Activated CD8-positive, alpha-beta memory T cell treated with anti-CD3 and anti-CD28 coated beads for 1 hour (primary cell): ENCODE measurements at places on chromosomes 3 and 15.

GRCh38 chr15:74320352-74321247, 46.8 kb downstream of the CYP11A1 start:
- no peak for DNase-seq

GRCh38 chr15:40281057-40281800, 1.6 kb downstream of the ANKRD63 start:
- no peak for DNase-seq

DNA sequence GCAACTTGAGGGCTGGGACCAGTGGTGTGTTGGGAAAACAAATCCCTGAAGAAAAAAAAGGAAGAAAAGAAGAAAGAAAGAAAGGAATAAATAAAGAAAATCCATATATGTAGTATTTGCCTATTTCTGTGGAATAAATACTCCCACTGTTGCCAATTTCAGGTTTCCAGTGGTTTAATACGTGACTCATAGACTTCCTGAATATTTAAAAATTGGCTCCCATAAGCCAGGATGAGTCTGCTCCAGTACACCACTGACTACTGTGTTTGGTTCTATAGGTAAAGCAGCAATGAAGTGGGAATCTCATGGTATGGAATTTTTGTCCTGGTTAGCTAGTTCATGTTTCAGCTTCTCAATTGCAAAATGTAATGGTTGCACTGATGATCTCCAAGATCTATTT, 31.6 kb downstream of the PYDC2 start:
- DNase-seq = no peak

GRCh38 chr3:181382656-181383055, 329.1 kb upstream of the SOX2 start:
- DNase-seq = no peak

- DNase-seq = no peak
Observed at GRCh38 chr15:98893401-98893800, 114.2 kb downstream of the PGPEP1L start.

DNA sequence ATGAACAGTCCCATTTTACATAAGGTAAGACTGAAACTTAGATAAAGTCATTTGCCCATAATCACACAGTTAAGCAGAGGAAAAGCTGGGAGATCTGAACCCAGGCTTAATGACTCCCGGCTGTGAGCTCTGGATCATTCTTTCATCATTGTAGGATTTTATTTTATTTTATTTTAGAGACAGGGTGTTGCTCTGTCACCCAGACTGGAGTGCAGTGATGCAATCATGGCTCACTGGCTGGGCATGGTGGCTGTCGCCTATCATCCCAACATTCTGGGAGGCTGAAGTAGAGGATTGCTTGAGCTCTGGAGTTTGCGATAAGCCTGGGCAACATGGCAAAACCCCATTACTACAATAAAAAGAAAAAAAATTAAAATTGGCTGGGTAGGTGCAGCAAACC, 31.2 kb upstream of the RAF1 start:
- no peak for DNase-seq

DNA sequence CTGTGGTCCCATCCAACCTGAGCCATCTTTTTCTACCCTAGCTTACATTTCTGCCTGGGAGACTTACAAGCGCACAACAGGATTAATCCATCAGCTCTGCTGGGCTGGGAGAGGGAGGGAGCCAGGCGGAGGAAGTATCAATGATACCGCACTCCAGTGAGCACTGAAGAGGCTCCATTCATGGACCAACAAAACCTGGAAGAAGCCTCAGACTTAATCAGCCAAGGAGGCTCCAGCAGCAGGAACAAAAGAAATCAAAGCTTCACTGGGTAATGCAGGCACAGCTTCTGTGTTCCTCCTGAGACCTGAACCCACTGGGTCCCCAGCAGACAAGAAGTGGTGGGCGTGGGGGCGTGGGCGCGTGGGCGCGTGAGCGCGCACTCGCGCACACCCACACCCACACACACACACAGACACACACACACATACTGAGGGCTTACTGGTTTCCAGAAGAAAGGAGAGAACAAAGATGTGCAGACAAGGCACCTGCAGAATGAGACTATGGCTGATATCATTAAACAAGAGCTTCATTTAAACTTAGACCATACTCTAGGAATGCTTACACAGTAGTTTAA, 87.0 kb upstream of the BOC start:
- DNase-seq = no peak

DNA sequence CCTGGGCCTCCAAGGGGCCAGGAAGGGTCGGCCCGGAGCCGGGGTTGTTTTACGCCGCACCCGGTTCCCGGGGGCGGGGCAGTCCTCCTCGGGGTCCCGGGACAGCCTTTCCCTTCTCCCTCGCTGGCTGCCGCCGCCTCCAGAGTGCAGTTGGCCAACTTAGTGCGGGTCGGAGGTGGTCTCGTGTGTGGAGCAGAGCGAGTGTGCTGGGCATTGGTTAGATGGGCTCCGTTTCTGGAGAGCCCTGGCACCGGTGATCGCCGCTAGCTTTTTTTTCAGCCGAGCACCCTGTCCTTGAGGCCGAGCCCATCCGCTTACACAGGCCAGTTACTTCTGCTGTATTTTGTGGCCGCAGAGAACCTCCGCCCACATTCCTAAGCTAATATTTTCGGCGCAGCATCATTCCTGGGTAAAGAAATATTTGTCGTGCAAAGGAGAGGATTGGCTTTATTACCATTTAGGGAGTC, 585 bp downstream of the KIF23 start:
- no peak for DNase-seq

- no peak for DNase-seq
Observed at GRCh38 chr15:28885128-28885629, 595 bp upstream of the APBA2 start.

GRCh38 chr3:50627407-50628051, 10.6 kb downstream of the MAPKAPK3 start:
- DNase-seq = no peak

DNA sequence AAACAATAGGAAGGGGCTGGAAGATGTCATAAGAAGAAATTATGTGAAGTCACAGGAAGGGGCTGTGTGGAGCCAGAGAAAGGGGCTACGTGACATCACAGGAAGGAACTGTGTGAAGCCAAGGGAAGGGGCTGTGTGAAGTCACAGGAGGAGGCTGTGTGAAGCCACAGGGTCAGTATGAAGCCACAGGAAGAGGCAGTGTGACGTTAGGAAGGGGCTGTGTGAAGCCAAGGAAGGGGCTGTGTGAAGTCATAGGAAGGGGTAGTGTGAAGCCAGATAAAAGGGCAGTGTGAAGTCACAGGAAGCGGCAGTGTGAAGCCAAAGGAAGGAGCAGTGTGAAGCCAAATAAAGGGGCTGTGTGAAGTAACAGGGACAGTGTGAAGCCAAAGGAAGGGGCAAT, 32.5 kb downstream of the GASK1A start:
- no peak for DNase-seq

GRCh38 chr3:27097182-27097581, 272.0 kb downstream of the NEK10 start:
- DNase-seq = no peak

- no peak for DNase-seq
Observed at GRCh38 chr15:86010891-86011290, 68.8 kb upstream of the AGBL1 start.

GRCh38 chr3:117622171-117622841, 912.7 kb downstream of the TUSC7 start:
- DNase-seq = no peak

DNA sequence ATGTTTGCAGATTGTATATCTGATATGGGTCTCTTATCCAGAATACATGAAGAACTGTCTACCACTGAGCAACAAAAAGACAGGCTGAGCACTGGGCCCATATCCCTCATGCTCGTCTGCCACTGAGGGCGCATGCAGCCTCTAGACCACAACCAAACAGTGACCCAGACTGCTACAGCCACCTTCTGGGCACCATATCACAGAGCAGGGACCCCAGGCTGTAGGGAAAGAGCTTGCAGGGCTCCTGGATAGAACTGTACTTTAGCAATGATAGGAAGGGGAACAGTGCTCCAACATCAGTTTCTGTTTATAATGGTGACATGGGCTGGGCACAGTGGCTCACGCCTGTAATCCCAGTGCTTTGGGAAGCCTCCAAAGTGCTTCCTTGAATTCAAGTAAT, 40.2 kb upstream of the TMEM87A start:
- no peak for DNase-seq

GRCh38 chr15:73518180-73518862, 75.4 kb downstream of the REC114 start:
- no peak for DNase-seq

GRCh38 chr15:26081758-26082220, 218.7 kb upstream of the ATP10A start:
- no peak for DNase-seq

DNA sequence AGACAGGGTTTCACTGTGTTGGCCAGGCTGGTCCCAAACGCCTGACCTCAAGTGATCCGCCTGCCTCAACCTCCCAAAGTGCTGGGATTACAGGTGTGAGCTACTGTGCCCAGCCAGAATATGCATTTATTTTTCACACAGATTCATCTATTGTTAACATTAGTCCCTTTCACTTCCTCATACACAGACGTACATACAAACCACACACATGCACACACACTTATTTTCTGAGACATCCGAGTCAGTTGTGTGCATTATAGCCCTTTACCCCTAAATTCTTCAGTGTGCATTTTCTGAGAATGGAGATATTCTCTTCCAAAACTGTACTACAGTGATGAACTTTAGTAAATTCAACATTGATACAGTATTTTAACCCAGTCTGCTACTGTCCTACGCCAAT, 15.0 kb upstream of the MEX3B start:
- no peak for DNase-seq

GRCh38 chr3:171976526-171976925, 62.9 kb upstream of the FNDC3B start:
- DNase-seq = no peak

- DNase-seq = no peak
Observed at GRCh38 chr3:111932946-111933345, 45.9 kb upstream of the ABHD10 start.

DNA sequence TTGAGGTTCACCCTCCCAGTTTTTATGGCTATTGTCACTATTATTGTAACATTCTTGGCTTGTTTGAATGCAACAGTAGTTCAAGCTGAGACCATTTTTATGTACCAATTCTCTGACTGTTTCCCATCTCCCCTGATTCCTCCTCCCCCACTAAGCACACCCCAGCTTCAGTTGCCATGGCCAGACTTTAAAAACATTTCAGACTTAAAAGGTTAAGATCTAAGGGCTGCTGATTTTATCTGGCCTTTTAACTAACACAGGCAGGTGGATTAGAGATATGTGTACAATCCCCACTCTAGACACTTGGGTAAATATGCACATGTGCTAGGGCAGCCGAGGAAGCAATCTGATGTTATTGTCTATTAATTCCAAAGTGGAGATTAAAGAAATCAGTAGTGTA, 386.3 kb upstream of the NR2F2 start:
- DNase-seq = no peak

DNA sequence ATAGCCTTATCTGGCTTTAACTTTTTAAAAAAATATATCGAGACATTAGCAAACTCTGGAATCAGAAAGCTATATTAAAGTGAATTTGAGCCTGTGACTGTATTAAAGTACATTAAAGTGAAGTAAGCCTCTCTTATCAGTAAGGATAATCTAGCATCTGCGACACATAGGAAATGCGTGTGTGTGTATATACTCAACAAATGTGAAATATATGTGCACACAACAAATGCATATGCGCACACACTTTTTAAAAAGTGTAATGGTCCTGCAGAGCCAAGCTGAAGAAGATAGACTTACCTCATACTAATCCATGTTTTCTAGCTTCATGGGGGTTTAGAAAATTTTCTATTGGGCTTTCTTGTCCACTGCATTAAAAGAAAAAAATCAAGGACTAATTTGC, 437.1 kb downstream of the ZIC1 start:
- no peak for DNase-seq

GRCh38 chr3:148816427-148816826, 11.2 kb upstream of the CPB1 start:
- no peak for DNase-seq

GRCh38 chr15:101250873-101251829, 697 bp downstream of the CHSY1 start:
- DNase-seq = no peak

- DNase-seq = no peak
Observed at GRCh38 chr3:12473511-12473910, 10.8 kb upstream of the TSEN2 start.

GRCh38 chr3:101149707-101150106, 156.5 kb upstream of the ABI3BP start:
- DNase-seq = no peak

DNA sequence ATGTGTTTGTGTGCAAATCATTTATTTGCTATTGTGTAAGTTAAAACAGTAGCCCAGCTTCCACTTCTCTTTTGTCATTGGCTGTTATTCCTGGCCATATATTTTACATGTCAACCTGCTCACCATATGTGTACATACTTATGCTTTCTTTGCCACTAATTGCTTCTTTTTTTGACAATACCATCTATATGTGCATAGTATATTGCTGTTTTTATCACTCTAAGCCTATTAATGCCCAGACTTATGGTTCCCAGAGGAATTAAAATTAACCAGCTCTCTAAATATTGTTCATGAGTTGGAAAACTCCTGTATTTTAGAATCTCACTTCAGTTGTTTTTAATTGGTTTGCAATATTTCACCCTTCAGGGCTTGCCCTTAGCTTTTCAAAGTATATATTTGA, 428.9 kb downstream of the MECOM start:
- DNase-seq = no peak

DNA sequence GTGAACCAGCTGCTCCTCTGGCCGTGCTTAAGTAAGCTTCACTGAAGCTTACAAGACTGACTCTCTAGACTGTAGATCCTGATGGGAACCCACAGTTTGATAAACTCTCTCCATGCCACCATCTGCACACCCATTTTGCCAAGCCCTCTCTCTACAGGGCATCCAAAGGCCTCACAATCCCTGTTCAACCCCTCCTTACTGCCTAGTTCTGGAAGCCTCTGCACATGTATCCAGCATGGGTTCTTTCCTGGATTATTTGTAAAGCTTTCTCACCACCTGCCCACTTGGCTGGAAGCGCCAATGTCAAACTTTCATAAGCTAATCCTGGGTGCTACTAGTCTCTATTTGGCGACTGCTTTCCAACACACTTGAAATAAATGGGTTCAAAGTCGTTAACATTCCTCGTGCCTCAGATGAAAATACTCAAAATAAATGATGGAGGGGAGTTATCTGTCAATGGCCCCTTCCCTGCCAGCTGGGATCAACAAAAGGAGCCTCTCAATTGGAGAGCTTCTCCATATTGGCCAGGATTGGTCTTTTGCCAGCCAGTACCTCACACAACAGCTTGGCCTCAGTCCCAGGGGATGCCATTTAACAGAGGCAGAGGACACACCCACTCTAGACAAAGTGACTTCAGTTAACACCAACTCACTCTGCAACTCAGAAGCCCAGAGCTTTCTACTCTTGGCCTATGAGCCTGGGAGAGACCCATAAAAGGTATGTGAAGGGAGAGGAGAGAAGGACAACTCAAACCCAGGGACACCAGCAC, 48.1 kb downstream of the SH3BP5 start:
- DNase-seq = no peak

GRCh38 chr3:190381441-190381840, 6.5 kb upstream of the CLDN16 start:
- no peak for DNase-seq

GRCh38 chr3:100482176-100482575, 10.2 kb upstream of the TMEM45A start:
- no peak for DNase-seq

- no peak for DNase-seq
Observed at GRCh38 chr15:51334011-51334451, 4.4 kb downstream of the CYP19A1 start.
